ENCODE measurements at places on chromosomes 11 and 22.

DNA sequence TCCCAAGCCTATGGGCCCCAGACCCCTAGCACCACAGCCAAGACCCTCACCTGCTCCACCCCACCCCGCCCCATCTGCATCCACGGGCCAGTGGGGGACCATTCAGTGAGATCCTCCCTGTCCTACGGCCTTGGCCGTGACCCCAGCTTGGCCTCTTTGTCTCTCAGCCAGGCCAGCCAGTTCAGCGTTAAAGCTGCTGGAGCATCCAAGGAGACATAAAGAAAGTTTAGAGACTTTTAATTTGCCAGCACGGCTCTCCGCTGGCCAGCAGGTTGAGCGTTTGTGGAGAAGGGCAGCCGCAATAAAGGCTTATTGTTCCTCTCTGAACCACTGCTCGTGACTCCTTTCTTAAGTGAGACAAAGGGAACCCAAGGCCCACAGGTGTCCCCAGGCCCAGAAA lies 49.3 kb upstream of the LMO1 start:
- DNase-seq: no peak

DNA sequence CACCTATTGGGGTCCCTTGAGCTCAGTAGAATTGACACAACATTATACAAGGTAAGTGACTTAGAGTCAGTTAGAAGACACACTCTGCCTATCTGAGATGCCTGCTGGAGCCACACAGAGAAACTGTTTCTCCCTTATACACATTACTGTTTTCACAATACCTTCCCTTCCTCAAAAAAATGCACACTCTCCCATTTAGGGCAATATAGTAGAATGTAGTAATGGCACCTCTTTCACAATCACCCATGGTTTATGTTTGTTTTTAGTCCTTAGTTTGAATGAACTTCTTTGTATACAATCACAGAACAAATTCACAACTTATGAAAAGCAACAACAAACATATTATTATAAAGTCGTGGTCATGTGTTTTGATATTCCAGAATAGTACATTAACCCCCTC lies 14.3 kb downstream of the OR52H1 start:
- DNase-seq: no peak

- DNase-seq: no peak
These were observed 164.1 kb upstream of the NCAM1 start for GRCh38 chr11:112797092-112797491.

GRCh38 chr11:59555601-59556114 lies 44.3 kb downstream of the OR4D9 start:
- peak; percentile 26 for DNase-seq

DNA sequence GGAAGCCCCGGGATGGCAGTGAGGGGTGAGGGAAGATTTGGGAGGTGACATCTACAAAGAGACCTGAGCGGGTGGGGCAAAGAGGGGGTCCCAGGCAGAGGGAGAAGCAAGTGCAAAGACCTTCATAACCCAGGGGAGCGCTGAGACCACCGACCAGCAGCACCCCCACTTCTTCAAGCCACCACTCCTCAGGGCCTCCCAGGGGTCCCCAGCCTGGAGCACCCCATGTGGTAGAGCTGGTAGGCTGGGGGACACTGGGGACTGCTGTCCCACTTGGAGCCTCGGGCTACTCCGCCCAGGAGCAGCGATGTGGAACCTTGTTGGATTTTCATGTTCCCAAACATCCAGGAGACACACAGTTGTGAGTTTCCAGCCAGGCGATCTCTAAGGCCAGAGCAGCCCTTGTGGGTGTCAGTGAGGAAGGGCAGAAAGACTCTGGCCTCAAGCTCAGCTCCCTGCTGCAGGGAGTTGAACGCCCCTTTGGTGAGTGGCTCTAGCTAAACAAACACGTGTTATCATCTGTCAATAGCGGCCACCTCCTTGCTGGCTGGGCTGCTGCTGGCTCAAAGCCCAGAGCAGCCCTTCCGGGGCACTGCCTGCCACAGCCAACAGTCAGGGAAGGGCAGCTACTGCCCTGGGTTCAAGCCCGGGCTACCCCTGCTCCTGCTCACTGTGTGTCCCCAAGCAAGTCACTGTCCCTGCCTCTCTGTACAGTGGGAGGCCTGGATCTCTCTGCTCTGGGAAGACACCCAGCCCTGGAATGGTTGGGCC lies 25.7 kb upstream of the CHKA start:
- DNase-seq: peak; percentile 84

DNA sequence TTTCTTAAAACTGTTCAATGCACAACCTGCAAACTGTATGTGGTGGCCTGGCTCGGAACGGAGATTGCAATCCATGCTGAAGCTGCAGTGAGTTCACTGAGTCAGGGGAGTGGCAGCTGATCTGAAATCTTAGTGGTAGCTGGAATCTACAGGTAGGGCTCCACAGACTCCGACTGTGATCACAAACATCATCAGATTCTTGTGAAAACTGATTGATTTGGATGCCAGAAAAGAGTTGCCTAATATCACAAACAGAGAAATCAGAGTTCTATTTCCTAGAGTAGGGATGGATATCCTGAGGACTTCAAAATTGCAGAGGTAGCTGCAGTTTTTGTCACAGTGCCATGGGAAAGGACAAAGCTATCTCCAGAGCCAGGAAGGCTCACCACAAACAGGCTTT lies 57.5 kb upstream of the SC5D start:
- no peak for DNase-seq

DNA sequence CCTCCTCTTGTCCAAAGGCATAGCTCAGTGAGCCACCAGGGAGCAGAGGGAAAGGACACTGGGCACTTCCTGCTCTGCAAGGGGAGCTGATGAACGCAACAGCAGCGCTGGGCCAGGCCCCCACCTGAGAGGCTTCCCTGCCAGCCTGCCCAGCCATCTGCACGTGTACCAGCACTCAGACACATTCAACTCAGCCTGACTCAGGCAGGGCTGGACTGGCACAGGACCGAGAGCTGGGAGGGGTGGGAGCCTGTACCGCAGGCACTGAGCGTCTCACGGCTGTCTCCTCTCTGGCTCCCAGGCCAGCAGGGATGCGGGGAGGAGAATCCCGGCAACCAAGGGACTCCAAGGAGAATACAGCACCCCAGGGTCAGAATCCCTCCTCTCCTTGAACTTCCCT lies 411.8 kb downstream of the CTTN start:
- DNase-seq: no peak

DNA sequence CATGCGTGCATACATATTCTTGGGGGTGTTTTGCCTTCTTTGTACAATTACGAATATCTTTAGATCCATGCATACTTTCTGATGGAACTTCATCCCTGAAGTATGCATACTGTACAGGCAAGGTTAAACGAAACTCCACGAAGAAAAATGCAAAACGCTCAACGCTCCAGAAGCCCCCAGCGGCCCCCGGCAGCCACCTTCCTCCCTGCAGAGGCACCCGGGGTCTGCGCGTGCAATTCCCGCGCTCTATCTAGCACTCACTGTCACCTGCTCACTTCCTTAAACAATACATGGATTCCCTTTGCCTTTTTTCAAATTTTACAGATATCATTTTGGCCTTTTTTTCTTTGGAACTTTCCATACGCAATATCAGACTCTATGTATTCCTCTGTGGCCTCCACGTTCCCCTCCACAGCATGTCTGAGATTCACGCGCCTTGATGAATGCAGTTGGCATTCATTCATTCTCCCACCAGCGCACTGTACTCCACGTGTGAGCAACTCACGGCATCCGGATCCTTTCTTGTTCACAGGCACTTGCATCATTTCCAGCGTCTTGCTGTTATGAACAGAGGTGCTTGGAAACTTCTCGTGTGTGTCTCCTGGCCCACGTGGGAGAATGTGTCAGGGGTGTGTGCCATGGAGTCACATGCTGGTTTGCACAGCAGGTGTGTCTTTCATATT lies 214.3 kb downstream of the CTTN start:
- DNase-seq: no peak

- DNase-seq: no peak
These were observed 103.8 kb downstream of the EXT2 start for GRCh38 chr11:44199298-44199697.

DNA sequence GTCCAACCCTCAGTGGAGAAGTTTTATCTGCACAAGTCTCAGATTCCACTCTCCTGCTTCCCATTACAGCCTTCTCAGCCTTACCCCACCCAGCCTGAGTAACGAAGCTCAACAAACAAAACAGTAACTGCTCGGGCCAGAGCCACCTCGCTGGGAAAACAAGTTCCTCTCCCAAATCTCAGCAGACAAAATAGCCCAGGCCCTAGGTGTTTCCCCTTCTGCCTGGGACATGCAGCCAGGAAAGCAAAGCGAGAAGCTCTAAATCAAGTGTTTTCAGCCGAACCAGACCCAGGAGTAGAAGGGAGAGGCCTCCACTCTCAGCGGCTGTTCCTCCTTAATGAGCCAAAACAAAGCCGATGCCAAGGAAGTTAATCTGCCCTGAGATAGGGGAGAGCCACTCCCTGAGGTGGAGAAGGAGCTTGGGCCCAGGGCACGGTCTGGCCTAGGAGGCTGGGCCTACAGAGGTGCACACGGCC lies 44.0 kb downstream of the LIF start:
- DNase-seq: peak; percentile 57

DNA sequence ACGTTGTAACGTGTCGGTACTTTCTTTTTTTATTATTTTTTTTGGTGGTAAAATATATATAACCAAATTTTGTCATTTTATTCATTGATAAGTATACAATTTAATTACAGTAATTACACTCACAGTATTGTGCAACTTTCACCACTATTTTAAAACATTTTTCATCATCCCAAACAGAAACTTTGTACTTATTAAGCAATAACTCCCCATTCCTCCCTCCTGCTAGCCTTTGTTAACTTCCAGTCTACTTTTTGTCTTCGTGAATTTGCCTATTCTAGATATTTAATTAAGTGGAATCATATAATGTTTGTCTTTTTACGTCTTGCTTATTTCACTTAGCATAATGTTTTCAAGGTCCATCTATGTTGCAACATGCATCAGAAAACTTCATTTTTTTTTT lies 58.5 kb downstream of the STIM1 start:
- DNase-seq: no peak

- DNase-seq: no peak
These were observed 92.2 kb upstream of the SORL1-AS1 start for GRCh38 chr11:121544956-121545355.

DNA sequence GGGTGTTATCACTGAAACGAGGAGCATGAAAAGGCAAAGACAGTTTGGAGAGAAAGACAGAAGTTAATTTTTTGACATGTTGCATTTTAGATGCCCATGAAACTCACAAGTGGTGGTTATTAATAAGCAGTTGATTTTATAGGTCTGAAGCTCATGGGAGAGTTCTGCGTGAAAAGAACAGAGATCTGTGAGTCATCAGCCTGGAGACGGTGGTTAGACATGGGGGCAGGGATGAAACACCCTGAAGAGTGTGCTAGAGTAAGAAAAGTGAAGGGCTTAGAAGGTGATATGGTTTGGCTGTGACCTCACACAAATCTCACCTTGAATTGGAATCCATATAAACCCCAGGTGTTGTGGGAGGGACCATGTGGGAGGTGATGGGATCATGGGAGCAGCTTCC lies 289.1 kb upstream of the ISX start:
- DNase-seq: no peak

GRCh38 chr22:17872471-17872870 lies 98.2 kb upstream of the BID start:
- DNase-seq: no peak

GRCh38 chr11:44760917-44761550 lies 34.3 kb downstream of the TSPAN18 start:
- DNase-seq: peak; percentile 75

DNA sequence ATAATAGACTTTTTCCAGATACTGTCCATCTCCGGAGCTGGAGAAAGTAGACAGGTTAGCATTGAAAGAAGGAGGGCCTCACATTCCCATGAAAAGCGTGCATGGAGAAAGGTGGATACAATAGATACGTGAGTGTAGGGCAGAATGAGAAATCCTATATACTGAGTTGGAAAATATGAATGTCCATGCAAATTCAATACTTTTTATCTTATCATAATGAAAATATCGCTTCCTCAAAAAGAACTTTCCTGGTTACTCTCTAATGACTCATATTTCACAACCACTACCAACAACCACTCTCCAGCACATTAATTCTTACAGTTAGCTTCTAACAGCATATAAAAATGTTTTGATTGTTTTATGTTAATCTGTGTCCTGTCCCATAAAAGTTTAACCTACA lies 22.0 kb upstream of the MS4A6A start:
- DNase-seq: no peak

- peak; percentile 77 for DNase-seq
These were observed 2.1 kb upstream of the CPT1A start for GRCh38 chr11:68843703-68844312.

GRCh38 chr11:34613552-34614056 lies 7.3 kb upstream of the EHF start:
- no peak for DNase-seq

DNA sequence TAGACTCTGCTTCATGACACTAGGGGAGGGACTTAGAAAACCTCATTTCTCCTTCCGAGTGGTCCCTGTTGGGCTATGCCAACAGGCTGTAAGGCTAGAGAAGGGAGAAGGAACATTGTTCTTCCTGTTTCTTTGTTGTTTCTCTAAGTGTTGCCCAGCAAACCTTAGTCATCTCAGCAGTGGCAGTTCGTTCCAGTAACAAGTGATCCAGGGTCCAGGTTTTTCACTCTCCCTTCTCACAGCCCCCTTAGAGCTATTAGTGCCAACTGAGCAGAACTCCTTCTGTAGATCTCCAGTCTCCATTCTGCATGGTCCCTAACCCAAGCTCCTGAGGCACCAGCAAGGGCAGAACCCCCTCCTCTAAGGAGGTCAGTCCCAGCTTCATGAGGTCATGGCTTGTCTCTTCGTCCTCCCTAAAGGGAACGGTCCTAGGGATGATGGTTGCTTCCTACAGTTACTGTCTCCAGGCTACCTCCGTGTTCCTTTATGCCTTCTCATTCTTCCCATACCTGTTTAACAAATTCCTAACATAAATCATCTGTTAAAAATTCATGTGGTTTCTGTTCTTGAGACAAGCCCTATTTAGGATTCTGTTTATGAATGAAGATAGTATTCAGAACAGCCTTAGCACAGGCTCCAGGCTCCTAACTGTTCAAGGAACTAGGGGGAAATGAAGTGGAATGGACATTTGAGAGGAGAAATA lies 168.6 kb upstream of the UBASH3B start:
- no peak for DNase-seq

DNA sequence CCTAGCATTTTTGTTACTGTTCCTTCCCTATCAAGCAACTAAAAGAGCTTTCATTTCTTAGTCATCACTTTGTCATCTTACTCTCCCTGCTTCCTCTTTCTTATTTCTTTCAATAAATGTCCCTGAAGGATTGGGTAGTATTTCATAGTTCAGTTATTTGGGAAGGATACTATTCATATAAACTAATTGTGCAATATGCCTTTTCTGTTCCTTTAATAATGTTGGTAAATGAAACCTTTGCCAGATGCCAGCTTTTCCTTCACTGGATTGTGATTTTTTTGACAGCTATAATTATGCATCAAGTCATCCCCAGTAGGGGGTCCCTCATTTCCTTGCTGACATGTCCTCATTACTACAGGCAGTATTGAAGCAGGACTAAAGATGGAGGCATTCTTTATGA lies 101.7 kb downstream of the ATM start:
- DNase-seq: no peak
